ENCODE measurements at places on chromosomes 11 and 22.

DNA sequence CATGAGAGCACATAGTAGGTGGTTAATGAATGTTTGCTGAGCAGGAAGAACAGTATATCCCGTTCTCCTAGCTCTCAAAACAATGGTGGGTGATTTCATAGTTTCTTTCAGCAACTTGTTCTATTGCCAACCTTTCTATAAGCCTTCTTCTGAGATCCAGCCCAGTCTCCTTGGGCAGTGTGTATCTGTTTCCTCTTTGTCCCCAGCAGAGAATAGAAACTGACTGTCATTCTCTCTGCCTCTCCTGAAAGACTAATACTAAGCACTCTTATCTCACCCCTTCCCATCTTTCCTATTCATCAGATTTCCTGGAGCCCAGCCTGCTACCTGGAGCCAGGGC is 272.9 kb downstream of the ST3GAL4 start:
- no peak for DNase-seq

GRCh38 chr11:100442017-100442416 is 245.1 kb upstream of the ARHGAP42 start:
- no peak for DNase-seq

DNA sequence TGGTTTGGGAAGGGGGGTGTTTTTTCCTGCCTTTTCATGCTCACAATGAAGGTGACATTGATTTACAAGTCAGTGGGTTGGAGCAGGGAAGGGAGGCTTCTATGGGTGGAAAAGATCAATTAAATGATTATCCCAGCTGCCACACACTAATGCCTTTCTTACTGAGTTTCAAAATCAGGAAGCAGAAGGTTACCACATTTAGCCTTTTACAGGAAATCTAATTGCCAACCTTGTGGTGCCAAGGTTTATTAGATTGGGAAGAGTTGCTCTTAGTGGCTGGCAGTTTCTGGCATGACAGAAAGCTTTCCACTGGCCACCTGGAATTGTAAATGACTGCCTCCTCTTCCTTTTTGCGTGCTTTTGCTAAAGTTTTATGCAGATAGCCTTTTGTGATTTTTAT is 98.7 kb downstream of the NAV2 start:
- DNase-seq: no peak

DNA sequence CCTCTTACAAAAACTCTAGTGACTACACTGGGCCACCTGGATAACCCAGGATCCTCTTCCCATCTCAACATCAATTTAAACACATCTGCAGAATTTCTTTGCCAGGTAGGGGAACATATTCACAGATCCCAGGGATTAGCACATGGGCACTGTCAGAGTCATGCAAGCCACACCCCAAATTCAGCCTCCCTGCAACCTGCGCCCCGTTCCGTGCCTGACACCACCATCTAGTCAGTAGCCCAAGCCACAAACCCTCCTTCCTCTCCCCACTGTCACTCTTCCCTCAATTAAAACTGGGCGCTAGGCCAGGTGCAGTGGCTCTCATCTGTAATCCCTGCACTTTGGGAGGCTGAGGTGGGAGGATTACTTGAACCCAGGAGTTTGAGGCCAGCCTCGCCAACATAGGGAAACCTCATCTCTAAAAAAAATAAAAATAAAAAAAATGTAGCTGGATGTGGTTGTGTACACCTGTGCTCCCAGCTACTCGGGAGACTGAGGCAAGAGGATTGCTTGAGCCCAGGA is 6.4 kb downstream of the FADD start:
- no peak for DNase-seq

DNA sequence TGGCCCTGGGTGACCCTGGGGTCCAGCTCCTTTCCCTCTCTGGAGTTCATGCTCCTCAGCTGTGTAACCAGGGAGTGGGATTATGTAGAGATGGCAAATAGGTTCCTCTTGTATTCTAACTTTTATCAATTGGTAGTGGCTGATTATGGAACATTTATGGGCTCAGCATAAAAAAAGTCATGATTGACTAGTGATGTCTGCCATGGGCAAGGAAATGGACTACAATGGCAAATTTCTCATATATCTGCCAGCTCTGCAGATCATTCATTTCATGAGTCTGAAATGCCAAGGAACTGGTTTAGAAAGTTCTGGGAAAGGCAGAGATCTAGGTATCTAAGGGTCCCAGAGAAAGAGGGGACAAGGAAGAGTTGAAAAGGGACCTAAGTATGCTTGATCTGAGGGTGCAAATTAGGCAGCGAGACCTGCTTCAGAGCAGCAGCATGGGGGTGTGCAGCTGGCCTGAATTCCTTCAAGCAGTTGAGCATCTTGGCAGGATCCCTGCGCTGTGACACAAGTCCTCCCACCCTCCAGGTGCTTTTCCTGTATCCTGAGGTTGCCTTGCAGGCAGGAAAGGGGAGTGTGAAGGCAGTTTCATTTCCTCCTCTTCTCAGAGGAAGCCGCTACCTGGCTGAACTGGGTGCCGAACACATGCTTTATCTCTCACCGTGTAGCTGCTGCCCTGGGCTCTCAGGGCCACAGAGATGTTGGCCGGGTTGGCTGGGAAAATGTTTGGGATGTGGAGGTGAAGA is 10.4 kb downstream of the SLC15A3 start:
- DNase-seq: no peak

DNA sequence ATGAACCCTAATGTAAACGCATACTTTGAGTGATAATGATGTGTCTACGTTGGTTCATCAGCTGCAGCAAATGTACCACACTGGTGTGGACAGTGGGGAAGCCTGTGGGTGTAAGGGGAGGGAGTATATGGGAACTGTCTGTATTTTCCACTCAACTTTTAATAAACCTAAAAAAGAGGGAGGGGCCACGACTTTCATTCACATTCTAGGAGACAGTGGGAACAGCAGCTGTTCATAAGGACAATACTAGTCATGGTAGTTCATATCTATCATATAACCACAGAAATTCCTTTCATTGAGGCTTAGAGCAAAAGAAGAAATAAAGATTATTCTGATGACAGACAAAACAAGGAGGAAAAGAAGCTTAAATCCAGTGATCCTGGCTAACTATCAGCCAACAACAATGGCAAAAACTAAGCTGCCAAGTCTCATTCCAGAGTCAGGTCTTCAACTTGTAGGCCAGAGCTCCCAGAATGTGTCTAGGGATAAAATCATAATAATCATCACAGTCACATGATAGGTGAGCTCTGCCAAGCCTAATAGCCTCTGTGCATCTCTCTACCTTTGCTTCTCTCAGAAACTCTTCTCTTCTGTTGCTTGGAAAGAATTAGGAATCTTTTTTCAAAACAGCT is 59.4 kb upstream of the CHRM4 start:
- DNase-seq: no peak
